ENCODE measurements at places on chromosomes 1 and 21.

GRCh38 chr1:111507411-111508201 is 4.2 kb upstream of the ADORA3 start:
- peak; percentile 63 for DNase-seq

GRCh38 chr1:9440763-9441194 is 98.5 kb upstream of the SLC25A33 start:
- no peak for DNase-seq

- no peak for DNase-seq
Observed at GRCh38 chr1:21799730-21800129, 12.3 kb upstream of the LDLRAD2 start.

GRCh38 chr1:237664348-237664747 is 226.4 kb downstream of the ZP4 start:
- no peak for DNase-seq
